ENCODE measurements at places on chromosomes 12 and 14.

DNA sequence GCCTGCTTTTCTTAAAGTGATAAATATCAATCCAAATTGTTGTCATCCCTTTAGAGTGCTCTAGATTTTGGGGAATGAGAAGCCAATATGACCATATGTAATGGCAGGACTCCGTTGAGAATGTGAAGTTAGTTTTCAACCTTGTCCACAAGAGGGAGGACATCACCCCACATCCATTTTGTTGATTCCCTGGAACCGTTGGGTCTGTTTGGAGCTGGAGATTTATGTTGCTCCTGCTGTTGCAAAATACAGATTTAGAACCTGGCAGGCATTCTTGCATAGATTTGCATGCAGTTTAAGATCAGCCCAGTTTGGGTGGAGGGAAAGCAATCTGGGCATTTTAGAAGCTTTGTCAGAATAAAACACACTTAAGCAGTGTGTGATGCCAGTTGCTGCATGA lies 620.1 kb downstream of the NRXN3 start:
- peak; percentile 4 for DNase-seq

GRCh38 chr12:85821206-85821605 lies 15.0 kb downstream of the RASSF9 start:
- no peak for DNase-seq

GRCh38 chr12:21773806-21774205 lies 700 bp downstream of the KCNJ8 start:
- DNase-seq: no peak

GRCh38 chr14:99602788-99603415 lies 1.1 kb downstream of the CCDC85C start:
- DNase-seq: no peak

DNA sequence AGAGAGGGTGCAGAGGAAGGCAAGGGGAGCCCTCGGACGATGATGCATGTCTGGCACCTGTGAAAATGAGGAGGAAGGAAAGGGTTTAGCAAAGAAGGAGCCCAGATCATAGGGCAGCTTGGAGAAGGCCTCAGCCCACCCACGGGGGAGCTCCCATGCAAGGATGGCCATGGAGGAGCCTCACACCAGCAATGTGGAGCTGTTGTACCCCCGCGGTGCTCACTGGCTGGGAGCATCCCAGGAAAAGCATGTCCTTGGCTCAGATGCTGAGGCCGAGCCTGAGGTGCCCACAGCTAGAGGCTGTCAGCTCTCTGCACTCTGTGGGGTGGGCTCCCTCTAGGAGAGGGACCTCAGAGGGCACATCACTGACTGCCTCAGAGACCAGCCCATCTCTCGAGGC lies 622.6 kb downstream of the AACS start:
- no peak for DNase-seq
